SJSA1 (cell line): ENCODE measurements at places on chromosomes 16 and 17. TPM values are rescaled to one million over a fixed set of nuclear protein-coding genes. Genes with fewer than 3 reads are reported as not detected.
A peak's percentile ranks its signal among the peaks of the same experiment; 100 is the strongest.

- no peaks in the 10 kb centered on the region for H3K36me3 ChIP-seq
- peaks cover 16% of the 10 kb centered on the region for H3K4me1 ChIP-seq
- no peak overlapping the region for H3K27ac ChIP-seq
- H3K4me3 ChIP-seq = no peak overlapping the region
Observed at GRCh38 chr17:13306310-13306962, 288.6 kb upstream of the ELAC2 start.

DNA sequence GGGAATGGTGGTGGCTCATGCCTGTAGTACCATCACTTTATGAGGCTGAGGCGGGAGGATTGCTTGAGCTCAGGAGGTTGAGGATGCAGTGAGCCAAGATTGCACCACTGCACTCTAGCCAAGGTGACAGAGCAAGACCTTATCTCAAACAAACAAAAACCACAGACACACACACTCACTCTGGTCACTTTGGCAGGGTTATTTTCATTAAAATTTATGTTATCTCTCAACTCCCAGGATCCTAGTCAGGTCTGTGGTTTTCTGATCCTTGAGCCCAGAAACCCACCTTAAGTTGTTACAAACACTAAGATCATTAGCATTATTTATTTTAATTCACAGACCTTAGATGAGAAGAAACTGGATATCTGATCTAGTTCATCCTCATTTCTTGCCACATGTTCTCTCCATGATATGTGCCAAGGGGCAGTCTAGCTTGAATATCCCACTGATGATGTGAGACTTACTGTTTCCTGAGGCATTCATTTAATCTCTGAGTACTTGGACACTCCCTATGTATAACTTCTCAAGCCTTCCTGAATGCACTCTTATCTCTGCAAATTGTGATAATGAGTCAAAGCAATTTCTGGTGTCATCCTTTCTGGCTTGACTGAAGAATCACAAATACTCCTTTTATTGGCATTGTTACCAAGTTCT lies 9.6 kb downstream of the ABHD15 start:
- H3K36me3 ChIP-seq = no peaks in the 10 kb centered on the region; the same call in 1 of the 2 replicates
- H3K27me3 ChIP-seq = no peaks in the 10 kb centered on the region
- no peak overlapping the region for H3K4me3 ChIP-seq
- H3K27ac ChIP-seq = no peak overlapping the region

DNA sequence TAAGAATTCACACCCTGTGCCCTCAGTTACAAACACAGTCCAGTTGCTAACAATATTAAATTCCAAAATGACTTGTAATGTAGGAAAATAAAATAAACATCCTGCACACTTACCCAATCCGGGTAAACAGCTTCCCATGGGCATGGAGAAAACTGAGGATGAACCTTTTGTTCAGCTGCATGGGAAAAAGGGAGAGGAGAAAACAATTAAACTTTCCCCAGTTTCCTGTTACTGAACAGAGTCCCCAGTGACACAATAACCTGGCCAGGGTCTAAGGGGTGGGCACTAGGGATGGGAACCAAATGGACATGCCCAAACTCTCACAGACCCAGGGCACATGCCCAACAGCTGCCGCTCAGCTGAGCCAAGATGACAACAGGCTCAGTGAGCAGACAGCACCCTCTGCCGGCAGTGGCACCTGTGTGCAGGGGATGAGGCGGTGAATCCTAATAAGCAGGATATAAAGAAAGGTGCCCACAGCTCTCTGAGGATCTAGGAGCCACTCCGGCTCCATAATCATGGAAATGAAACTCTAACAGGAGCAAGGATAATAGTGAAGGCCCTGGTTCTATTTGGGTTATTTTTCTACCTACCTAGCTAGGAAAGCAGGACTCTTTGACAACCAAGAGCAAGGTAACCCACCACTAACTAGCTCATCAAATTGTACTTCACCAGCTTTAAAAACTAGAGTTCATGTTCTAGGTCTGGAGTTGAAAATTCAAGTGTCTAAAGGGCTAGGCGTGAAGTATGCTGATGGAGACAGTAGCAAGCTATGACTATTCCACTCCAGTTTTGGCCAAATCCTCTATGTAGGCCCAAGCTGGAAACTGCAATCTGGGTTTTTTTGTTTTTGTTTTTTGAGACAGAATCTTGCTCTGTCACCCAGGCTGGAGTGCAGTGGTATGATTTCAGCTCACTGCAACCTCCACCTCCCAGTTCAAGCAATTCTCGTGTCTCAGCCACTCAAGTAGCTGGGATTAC lies 58.8 kb downstream of the SMG6 start:
- DNase-seq = peak; percentile 97
- no peak overlapping the region for H3K4me3 ChIP-seq
- H3K36me3 ChIP-seq = peaks cover 22% of the 10 kb centered on the region

- peak within 1 kb of the TSS; percentile 88 for H3K4me3 ChIP-seq
- H3K27ac ChIP-seq = peak within 1 kb of the TSS; percentile 85
- peaks cover 33% of the 10 kb centered on the region for H3K4me1 ChIP-seq
Observed at GRCh38 chr16:1964506-1965395, at the start of gene RPS2. TSS of gene RPS2 (minus strand) at chr16:1964826. CDS start at chr16:1964625, 201 bp downstream.

OTOP2 gene
- total RNA-seq = not detected in 2 replicates

PPM1E gene
- total RNA-seq = 0.31 and 0.45 TPM in 2 replicates

GRIN2C gene
- not detected in 2 replicates for total RNA-seq

ST6GALNAC1 gene
- not detected in 2 replicates for total RNA-seq

- H3K27ac ChIP-seq = peak overlapping the region; percentile 79
- H3K27me3 ChIP-seq = no peaks in the 10 kb centered on the region
- H3K4me1 ChIP-seq = peaks cover 71% of the 10 kb centered on the region
- peaks cover 45% of the 10 kb centered on the region for H3K36me3 ChIP-seq
- H3K4me3 ChIP-seq = no peak overlapping the region
Observed at GRCh38 chr17:80859002-80859941, 132.4 kb upstream of the CHMP6 start.

GRCh38 chr16:26765087-26765486 lies 301.6 kb upstream of the C16orf82 start:
- no peaks in the 10 kb centered on the region for H3K36me3 ChIP-seq
- H3K4me3 ChIP-seq = no peak overlapping the region
- no peak overlapping the region for H3K27ac ChIP-seq
- no peak for DNase-seq

ZFP90 gene
- total RNA-seq = 14.4 and 18.2 TPM in 2 replicates

DNAH2 gene
- total RNA-seq = not detected in 2 replicates

NPIPB2 gene
- 0.53 TPM in 1 of 2 replicates, not detected in the other for total RNA-seq

DNA sequence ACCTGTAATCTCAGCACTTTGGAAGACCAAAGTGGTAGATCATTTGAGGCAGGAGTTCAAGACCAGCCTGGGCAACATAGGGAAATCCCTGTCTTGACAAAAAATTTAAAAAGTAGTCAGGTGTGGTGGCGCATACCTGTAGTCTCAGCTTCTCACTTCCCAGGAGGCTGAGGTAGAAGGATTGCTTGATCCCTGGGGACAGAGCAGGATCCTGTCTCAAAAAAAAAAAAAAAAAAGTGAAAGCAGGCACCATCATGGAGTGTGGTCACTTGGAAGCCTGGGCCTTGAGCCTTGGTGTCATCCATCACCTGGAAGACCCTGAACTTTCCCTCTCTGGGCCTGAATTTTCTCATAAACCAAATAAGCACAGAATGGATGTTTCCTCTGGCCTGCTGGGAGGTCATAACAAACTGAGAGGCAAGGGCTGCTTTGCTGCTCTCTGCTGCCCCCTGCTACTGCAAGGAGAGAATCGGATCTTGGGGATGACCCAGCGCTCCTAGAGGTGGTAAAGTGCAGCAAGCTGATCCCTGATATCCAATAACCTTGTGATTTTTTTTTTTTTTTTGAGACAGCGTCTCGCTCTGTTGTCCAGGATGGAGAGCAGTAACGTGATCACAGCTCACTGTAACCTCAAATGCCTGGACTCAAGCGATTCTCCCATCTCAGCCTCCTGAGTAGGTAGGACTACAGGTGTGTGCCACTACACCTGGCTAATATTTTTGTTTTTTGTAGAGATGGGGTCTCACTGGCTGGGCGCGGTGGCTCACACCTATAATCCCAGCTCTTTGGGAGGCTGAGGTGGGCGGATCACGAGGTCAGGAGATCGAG lies 75.9 kb upstream of the RNU2-1 start:
- no peaks in the 10 kb centered on the region for H3K27me3 ChIP-seq
- H3K36me3 ChIP-seq = no peaks in the 10 kb centered on the region
- DNase-seq = peak; percentile 16
- H3K4me1 ChIP-seq = no peaks in the 10 kb centered on the region

ELP5 gene
- total RNA-seq = 37.2 and 52.4 TPM in 2 replicates

- H3K36me3 ChIP-seq = no peaks in the 10 kb centered on the region; the same call in 1 of the 2 replicates
- peaks cover 26% of the 10 kb centered on the region for H3K4me1 ChIP-seq
- no peaks in the 10 kb centered on the region for H3K27me3 ChIP-seq
- H3K27ac ChIP-seq = no peak overlapping the region
Observed at GRCh38 chr17:46150216-46150963, 42.8 kb downstream of the KANSL1 start.

DNA sequence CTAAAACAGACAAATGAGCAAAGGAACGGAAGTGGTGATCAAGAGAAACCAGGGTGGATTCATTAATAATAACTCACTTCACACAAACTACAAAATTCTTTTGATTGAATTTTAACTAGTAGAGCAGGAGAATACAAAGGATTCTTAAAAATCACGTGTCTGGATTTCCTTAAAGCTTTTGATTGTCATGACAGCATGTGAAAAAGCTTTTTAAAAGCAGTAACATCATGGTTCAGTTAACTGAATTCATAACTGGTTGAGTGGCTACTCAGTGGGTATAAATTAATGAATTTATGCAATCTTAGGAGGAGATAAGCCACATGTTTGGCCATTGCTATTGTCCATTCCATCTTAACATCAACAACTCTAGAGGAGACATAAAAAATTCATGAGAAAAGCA lies 333.2 kb downstream of the SLC39A11 start:
- no peaks in the 10 kb centered on the region for H3K4me1 ChIP-seq
- no peak for DNase-seq
- no peak overlapping the region for H3K27ac ChIP-seq

- H3K4me1 ChIP-seq = no peaks in the 10 kb centered on the region
- H3K4me3 ChIP-seq = no peak overlapping the region
Observed at GRCh38 chr16:50626868-50627267, 54.2 kb downstream of the SNX20 start.

DNA sequence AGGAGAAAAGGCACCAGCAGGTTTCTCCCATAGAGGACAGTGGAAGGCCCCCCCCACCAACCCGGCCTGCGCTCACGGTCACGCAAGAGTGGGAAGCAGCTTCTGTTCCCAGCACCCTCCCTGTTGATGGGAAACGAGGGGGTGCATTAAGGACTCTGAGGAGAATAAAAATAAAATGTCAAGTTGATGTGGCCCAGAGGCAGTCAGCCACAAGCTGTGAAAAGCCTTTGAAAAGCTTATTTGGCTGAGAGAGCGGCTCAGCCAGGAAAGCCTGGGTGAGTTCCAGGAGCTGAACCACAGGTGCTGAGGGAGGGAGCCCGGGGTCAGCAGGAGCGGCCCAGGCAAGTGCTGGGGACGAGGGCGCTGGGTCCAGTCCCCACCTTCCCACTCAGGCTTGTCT lies 26.9 kb upstream of the SPATA32 start:
- no peak overlapping the region for H3K27ac ChIP-seq
- peaks cover 14% of the 10 kb centered on the region for H3K4me1 ChIP-seq
- DNase-seq = no peak
- H3K4me3 ChIP-seq = no peak overlapping the region
- H3K27me3 ChIP-seq = no peaks in the 10 kb centered on the region

- H3K4me3 ChIP-seq = no peak overlapping the region
- DNase-seq = no peak
- no peaks in the 10 kb centered on the region for H3K27me3 ChIP-seq
- H3K4me1 ChIP-seq = peaks cover 9% of the 10 kb centered on the region; the same call in 1 of the 2 replicates
- no peak overlapping the region for H3K27ac ChIP-seq
Observed at GRCh38 chr16:87169509-87169995, 147.6 kb downstream of the C16orf95 start.

DNA sequence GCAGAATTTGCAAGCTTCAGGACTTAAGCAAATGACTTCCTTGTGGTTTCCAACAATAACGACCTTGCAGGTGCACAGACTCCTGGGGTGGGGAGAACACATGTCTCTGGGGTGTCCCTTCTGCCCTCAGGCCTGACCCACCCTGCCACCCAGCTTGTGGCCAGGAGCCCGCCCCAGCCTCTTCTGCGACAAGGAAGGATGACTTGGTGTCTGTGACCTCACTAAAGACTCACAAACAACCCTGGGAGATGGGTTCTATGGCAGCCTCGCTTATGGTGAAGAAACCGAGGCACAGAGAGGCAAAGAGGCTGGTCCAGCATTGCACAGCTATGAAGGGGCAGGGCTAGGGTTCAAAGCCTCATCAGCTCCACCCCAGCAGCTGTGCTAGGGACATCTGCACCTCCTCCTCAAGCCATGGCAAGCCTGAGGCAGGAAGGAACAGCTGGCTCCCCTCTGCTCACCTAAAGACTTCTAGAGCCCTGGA lies 2.6 kb downstream of the ATP2A3 start:
- H3K36me3 ChIP-seq = no peaks in the 10 kb centered on the region
- H3K4me1 ChIP-seq = peaks cover 29% of the 10 kb centered on the region
- no peak overlapping the region for H3K27ac ChIP-seq
- H3K27me3 ChIP-seq = peaks cover 15% of the 10 kb centered on the region

GRCh38 chr17:5921512-5922282 lies 148.5 kb upstream of the WSCD1 start:
- no peak overlapping the region for H3K27ac ChIP-seq
- H3K36me3 ChIP-seq = no peaks in the 10 kb centered on the region
- no peaks in the 10 kb centered on the region for H3K27me3 ChIP-seq
- no peak overlapping the region for H3K4me3 ChIP-seq

DNA sequence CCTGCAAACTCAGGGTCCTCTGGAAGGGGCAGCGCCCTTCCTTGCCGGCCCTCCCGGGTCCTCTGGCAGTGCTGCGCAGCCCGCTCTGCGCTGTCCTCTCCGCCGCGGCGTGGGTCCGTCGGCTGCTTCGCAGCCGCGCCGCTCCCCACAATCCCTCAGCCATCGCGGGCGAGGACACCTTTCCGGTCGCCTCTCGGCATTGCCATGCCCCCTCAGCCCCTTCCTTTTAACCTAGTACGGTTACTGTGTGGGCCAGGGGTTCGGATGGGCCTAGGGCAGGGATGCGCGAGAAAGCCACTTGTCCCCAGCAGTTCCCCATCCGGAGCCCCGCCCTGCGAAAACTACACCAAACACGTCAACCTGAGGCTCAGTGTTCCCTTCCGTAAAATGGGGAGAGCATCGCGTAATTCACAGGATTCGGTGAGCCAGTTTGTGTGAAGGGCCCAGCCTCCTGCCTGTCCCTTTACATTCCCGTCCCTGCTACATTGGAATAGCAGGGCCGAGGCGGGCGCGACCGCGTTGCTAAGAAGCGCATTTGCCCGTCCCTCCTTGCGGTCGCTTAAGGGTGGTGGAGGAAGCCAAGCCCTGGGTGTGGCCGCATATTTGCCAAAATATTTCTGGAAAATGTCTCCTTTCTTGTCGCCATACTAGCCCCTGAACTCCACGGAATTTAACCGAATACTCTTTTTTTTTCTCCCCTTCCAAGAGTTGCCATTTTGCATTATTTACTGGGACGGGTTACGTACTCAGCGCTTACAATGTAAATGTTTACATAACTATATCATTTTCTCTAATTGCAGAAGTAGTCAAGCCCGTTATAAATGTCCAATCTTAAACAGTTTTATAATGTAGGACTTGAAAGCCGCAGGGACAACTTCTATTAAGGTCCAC lies 13.2 kb downstream of the COPZ2 start:
- H3K4me1 ChIP-seq = peaks cover 39% of the 10 kb centered on the region
- no peaks in the 10 kb centered on the region for H3K27me3 ChIP-seq
- peak overlapping the region; percentile 81 for H3K27ac ChIP-seq
- peak overlapping the region; percentile 35 for H3K4me3 ChIP-seq

- H3K27ac ChIP-seq = no peak overlapping the region
- no peak overlapping the region for H3K4me3 ChIP-seq
- no peak for DNase-seq
- no peaks in the 10 kb centered on the region for H3K27me3 ChIP-seq
- no peaks in the 10 kb centered on the region for H3K4me1 ChIP-seq
- no peaks in the 10 kb centered on the region for H3K36me3 ChIP-seq
Observed at GRCh38 chr16:25957707-25958106, 265.9 kb downstream of the HS3ST4 start.

- DNase-seq = peak; percentile 43
- peaks cover 4% of the 10 kb centered on the region for H3K4me1 ChIP-seq
- no peaks in the 10 kb centered on the region for H3K27me3 ChIP-seq
Observed at GRCh38 chr17:82959990-82960418, 119.4 kb upstream of the METRNL start.
